ENCODE measurements at places on chromosomes 2 and 18. TPM values are rescaled to one million over a fixed set of nuclear protein-coding genes. Genes with fewer than 3 reads are reported as not detected.

UGT1A4 gene
- not detected for total RNA-seq

CRYGC gene
- total RNA-seq, result not detected

AQP12B gene
- total RNA-seq, result not detected

EXOC6B gene
- total RNA-seq, result 96.9 TPM

ABCB11 gene
- 0.13 TPM for total RNA-seq

NFU1 gene
- total RNA-seq, result 134 TPM

FLACC1 gene
- total RNA-seq, result 8.3 TPM

REG1B gene
- not detected for total RNA-seq

RTP5 gene
- total RNA-seq, result not detected

LONRF2 gene
- total RNA-seq, result 14.6 TPM

CRYGD gene
- not detected for total RNA-seq

Data from Right ventricle myocardium superior (tissue), 1 donor.